ENCODE measurements at places on chromosomes 7 and 10.
A peak's percentile ranks its signal among the peaks of the same experiment; 100 is the strongest.

DNA sequence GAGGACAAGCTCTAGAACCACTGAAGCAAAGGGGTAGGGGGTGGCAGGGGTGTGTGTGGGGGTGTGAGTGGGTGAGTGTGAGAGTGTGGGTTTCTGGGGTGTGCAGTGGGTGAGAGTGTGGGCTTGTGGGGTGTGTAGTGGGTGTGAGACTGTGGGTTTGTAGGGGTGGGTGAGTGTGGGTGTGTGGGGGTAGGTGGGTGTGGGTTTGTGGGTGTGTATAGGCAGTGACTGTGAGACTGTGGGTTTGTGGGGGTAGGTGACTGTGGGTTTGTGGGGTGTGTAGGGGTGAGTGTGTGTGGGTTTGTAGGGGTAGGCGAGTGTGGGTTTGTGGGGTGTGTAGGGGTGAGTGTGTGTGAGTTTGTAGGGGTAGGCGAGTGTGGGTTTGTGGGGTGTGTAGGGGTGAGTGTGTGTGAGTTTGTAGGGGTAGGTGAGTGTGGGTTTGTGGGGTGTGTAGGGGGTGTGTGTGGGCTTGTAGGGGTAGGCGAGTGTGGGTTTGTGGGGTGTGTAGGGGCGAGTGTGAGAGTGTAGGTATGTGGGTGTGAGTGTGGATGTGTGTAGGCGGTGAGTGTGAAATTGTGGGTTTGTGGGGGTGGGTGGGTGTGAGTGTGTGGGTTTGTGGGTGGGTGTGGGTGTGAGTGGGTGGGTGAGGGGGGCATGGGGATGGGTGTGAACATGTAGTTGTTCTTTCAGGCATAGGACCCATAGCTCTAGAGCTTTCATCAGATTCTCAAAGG is 8.8 kb downstream of the NOS3 start:
- peaks cover 28% of the 10 kb centered on the region for H3K4me1 ChIP-seq
- no peak overlapping the region for H3K27ac ChIP-seq
- H3K4me3 ChIP-seq = no peak overlapping the region
- H3K27me3 ChIP-seq = no peaks in the 10 kb centered on the region

- no peaks in the 10 kb centered on the region for H3K36me3 ChIP-seq
- no peak overlapping the region for H3K27ac ChIP-seq
- H3K27me3 ChIP-seq = peaks cover 5% of the 10 kb centered on the region
- DNase-seq = no peak
- no peak overlapping the region for H3K4me3 ChIP-seq
Measured at GRCh38 chr10:122877264-122877663, 2.1 kb downstream of the FAM24B start.

DNA sequence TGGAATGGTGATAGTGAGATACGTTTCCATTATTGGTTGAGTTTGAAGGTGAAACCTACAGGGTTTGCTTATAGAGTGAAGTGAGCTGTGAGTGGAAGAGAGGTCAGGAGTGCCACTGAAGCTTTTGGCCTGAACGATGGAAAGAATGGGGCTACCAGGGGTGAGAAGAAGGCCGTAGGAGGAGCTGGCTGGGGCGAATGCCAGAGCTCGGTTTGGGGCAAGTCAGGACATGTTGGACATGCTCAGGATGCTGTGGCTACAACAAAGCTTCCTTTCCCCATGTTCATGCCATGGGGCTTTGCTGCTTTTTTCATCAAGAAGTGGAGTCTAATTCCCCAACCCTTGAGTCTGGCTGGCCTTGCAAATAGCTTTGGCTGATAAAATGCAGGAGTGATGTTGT is 253.7 kb downstream of the GLRX3 start:
- H3K36me3 ChIP-seq = no peaks in the 10 kb centered on the region
- H3K4me1 ChIP-seq = peaks cover 11% of the 10 kb centered on the region
- no peak overlapping the region for H3K27ac ChIP-seq
- H3K27me3 ChIP-seq = peaks cover 13% of the 10 kb centered on the region

GRCh38 chr7:22378199-22378980 is 21.4 kb upstream of the RAPGEF5 start:
- DNase-seq = no peak
- peaks cover 52% of the 10 kb centered on the region for H3K4me1 ChIP-seq
- H3K27me3 ChIP-seq = no peaks in the 10 kb centered on the region
- no peak overlapping the region for H3K4me3 ChIP-seq
- no peaks in the 10 kb centered on the region for H3K36me3 ChIP-seq

DNA sequence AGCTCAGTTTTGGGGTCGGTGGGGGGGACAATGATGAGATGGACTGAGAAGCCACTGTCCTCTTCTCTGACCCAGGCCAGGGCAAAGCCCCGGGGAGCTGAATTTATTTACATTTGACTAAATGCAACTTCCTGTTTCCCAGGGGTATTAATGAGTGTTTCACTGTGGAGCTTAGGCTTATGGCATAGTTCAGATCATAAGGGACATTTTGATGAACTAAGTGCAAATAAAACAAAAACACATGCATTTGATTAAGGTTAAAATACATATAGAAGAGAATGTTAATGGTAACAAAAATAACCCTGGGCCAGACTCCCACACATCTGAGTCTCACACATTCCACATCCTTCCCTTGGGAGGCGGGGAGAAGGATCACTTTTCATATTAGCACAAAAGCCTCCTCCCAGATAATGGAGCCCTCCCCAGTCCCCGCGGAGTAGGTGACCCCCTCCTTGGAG is 320.6 kb downstream of the FRMD4A start:
- peaks cover 98% of the 10 kb centered on the region for H3K4me1 ChIP-seq
- peaks cover 8% of the 10 kb centered on the region for H3K27me3 ChIP-seq
- no peaks in the 10 kb centered on the region for H3K36me3 ChIP-seq
- DNase-seq = peak; percentile 46
- peak overlapping the region; percentile 62 for H3K4me3 ChIP-seq

Data from nephron progenitor cell (in vitro differentiated cells).